Activated CD4-positive, CD25-positive, alpha-beta regulatory T cell treated with anti-CD3 and anti-CD28 coated beads, Interleukin-2, amount 50 U/mL, for 24 hours (primary cell): ENCODE measurements at places on chromosomes 7 and 10.

DNA sequence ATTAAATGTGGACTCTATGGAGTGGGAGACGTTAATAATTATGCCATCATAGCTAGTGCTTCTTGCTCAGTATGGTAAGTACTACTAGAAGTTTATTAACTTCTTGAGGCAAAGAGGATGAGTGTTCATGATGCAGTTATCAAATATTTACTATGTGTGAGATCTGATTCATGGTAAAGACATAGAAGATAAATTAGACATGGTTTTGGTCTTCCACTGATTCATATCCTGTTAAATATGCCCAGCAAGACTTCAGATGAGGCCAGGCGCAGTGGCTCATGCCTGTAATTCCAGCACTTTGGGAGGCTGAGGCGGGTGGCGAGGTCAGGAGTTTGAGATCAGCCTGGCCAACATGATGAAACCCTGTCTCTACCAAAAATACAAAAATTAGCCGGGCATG is 547.1 kb upstream of the ANKRD30A start:
- no peak for ATAC-seq

DNA sequence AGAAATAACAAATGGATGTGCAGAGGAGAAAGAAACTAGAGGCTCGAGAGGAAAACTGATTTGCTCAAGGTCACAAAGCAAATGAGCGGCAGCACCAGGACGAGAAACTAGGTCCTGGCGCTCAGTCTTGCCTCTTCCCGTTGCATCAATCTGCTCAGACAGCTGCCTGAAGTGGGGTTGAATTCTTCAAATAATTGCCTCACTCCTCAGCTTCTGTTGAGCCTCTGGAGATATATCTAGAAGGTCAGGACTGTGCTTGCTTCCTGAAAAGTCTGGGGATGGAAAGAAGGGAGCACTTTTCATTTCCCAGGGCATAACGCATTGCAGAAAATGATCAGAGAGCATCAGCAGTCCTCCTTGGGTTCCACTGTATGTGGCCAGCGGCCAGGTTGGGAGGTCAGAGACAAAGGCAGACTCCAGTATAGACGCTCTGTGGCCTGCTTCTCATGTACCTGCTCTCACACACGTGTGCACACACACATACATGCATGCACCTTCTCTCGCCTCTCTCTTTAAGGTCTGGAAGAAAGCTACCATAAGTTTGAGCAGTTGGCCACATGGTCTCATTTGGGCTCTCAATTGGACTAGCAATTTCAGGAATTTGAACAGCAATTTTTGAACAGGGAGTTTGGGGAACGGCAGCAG is 83.7 kb upstream of the DUSP5 start:
- peak; percentile 3 for ATAC-seq

DNA sequence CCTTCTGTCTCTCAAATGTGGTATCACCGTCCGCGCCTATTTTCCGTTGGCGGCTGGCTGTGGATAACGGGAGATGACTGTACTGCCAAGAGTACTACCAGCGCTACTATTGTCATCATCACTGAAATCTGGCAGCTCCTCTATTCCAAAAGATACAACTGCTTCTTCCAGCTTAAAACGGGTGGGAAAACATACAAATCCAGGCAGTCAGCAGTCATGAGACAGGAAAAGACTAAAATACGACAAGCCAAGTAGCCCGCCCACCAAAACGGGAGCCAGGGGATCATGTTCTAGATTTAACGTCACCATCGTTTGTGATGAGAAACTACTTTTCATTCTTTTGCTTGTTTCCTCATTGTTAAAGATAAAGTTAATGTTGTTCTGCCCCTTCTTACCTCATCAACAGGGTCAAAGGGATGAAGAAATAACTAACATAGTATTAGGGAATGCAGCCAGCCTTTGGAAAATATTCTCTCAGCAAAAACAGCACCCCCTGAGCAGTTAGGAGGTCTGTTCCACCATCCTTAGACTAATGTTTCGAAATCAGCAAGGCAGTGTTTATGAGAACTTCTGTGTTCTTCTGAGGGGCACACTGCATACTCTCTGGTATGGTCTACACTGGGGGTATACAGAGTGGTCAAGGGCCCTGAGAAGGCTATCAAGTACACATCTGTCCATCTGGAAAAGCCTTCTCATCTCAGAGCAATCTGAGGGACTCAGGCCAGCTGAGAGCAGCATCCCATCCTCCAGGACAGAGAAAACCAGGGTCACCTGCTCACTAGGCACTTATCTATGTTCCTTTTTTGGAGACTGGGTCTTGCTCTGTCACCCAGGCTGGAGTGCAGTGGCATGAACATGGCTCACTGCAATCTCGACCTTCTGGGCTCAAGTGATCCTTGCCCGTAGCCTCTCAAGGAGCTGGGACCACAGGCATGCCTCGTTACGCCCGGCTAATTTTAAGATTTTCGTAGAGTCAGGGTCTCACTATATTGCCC is 47.5 kb downstream of the GNA12 start:
- no peak for ATAC-seq

GRCh38 chr10:65348637-65349036 is 1577.2 kb upstream of the LRRTM3 start:
- no peak for ATAC-seq
